ENCODE measurements at places on chromosomes 2 and 18.

DNA sequence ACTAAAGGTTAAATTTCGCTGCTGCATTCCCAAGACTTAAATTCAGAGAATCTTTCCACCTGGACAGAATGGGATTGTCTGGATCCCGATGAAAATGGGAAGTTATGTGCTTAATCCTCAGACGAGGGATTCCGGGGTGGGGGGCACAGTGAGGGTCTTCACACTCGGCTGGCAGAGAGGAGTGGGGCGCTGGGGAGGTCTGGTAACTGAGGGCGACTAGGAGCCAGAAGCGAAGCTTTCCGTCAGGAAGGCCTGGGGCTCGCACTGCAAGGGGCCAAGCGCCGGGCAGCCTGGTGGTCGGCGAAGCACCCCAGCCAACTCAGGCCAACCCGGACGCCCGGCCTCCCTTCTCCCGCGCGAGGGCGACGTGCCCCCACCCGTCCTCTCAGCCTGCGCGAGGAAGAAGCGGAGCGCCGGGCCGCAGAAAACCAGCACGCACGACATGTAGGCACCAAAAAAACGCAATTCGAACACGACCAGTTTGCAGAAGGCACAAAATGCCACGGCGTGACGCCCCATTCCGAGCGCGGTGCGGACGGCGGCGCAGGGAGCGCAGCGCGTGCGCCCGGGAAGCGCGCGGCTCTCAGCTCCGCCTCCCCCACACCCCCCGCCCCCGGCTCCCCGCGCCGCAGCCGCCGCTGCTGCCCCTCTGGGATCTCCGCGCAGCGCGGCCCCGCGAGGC lies 188.1 kb downstream of the ZEB2 start:
- DNase-seq = no peak

GRCh38 chr2:241567776-241568175 lies 9.2 kb downstream of the BOK start:
- DNase-seq = no peak

- no peak for DNase-seq
Measured at GRCh38 chr18:47522359-47522758, 270.9 kb upstream of the SKOR2 start.

GRCh38 chr2:40886655-40887054 lies 434.8 kb upstream of the SLC8A1 start:
- no peak for DNase-seq

DNA sequence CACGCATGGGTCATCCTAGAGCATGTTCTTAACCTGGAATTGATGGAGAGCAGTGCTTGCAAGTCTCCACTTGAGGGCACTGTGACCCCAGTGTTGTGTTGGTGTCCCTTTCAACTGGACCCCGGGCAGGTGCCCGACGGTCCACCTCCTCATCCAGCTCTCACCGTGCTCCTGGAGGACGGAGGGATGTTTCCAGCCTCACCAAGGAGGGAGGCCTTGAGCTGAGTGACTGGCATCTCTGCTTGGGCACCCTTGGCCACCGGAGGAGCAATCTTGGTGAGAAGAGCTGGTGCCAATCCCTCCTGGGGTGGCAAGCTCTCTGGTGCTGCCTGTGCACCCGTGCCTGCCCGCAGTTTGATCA lies 45.4 kb upstream of the ASB18 start:
- no peak for DNase-seq

DNA sequence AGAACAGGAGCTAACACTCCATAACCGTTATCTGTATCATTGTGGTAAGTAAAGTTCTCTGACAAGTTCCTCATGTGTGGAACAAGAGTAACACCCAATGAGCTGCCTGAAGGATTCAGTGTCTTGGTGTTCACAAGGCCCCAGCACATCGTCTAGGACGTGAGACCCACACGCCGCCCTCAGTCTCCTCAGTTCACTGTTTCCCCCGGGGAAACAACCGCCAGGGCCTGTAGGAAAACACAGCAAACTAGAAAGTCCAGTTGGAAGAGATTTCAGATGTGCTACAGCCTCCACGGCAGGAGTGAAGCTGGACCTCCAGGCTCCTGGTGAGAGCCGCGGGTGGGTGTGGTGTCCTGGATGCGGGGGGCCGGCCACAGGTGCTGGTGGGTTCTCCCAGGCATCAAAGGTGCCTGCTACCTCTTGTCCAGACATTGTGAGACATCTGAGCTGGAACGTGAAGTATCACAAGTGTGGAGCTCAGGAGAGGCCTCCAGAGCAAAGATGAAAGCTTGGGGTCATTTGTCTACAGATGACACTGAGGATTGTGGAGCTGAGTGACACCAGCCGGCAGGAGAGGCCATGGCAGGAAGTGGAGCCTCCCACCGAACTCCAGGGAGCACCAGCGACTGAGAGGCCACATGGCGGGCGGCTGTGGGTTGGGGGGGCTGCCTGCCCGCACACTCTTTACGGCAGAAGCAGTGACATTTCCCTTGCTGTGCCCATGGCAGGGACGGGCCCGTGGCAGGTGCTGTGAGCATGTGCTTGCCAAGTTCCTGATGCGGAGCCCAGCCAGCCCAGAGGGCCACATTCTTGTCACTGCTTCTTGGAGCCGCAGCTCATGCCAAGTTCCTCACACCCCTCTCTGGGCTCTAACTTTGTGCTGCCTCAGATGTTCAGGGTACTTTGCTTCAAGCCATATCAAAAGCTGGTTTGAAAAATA lies 131.2 kb downstream of the TMEM18 start:
- DNase-seq = no peak

- DNase-seq = no peak
Measured at GRCh38 chr2:41949091-41949882, 98.5 kb upstream of the PKDCC start.

DNA sequence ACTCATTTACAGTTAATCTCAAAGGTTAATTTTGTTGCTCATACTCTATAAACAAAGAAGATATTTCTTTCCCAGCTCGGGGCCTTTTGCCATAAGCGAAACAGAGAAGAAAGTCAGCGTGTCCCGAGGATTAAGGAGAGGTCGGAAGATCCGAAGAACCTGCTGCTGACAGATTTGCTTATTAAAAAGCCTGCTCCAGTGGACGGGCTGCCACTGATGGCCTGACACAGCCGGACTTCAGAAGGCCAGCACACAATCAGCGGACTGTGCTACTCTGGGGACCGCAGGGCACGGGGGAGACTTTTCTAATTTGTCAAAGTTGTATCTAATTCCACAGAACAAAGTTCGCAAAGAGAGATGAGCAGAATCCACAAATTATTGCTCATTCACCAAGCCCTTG lies 315.4 kb downstream of the ETAA1 start:
- no peak for DNase-seq

DNA sequence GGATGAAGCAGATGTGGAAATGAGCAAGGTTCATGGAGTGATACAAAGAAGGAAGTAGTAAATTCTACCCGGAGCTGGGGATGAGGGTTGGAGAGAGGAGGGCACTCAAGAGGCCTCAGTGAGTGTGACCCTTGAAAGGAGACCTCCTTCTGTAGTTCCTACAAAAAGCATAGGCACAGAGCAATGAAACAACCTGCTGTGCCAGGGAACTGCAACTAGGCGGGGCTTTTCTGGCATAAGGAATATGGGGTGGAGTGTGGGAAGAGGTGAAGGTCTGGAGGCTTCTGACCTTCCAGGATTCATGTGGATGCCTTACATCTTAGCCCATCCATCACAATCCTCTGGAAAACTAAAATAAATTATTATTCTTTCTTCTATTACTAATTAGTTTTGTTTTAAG lies 25.5 kb upstream of the PGAP1 start:
- DNase-seq = no peak

GRCh38 chr18:56413862-56414261 lies 224.5 kb downstream of the TXNL1 start:
- no peak for DNase-seq

- no peak for DNase-seq
Measured at GRCh38 chr2:240155745-240156390, 15.4 kb upstream of the OTOS start.

GRCh38 chr2:8242739-8243138 lies 439.1 kb upstream of the ID2 start:
- DNase-seq = no peak

DNA sequence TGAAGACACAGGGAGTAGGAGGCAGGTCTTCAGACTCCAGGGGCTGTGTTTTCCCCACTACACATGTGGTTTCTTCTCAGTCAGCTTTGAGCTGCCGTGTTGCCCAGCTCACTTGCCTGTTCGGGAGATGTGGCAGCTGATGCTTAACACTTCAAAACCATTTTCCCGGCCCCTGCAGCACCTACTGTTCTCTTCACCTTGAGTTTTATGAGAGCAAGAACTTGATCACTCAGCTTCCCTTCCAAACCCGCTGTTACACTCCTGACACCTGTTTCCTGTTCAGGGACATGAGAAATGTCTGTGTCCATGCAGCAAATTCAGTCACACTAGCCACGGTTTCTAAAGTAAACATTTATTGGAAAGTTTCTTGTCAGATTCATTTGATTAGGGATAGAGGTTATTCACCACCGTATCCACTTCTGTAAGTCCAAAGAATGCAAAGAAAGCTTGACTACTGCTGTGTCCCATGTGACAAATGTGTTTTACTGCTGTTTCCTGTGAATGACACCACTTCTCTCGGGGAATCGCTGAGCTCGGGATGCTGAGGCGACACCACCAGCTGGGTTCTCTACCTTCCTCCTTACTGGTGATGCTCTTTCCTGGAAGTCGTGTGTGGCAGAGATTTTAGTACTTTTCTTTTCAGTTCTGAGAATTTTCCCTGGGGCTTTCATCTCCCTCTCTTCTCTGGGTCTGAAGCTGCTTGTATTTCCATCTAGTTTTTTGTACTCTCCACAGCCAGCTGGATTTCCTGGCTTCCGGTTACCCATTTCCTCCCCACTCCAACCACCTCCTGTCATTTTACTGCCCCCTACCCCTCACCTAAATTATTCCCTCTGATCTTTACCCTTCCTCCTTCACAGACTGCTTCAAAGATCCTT lies 91.7 kb downstream of the KLF7 start:
- DNase-seq = no peak

- DNase-seq = no peak
Measured at GRCh38 chr2:109254174-109254904, 125.3 kb downstream of the SH3RF3 start.

DNA sequence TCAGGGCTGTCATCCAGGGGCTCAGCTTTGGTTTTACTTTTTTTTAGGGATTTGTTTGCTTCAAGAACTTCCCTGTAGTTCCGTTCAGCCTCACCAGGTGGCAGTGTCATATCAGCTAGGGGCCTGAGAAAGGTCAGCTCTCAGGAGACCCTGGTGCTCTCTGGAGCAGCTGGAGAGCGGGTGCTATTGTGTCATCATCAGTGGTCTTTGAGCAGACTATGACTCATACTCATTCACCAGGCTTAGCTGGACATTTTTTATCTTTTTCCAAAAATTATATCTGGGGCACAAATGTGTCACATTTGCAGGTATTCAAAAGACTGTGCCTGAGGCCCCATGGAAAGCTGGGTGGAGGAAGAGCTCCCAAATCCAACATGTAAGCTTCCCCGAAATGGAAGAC lies 24.4 kb downstream of the ZNF892 start:
- DNase-seq = no peak
